ENCODE measurements at places on chromosomes 11 and 22. TPM values are rescaled to one million over a fixed set of nuclear protein-coding genes. Genes with fewer than 3 reads are reported as not detected.
A peak's percentile ranks its signal among the peaks of the same experiment; 100 is the strongest.

Gene HEPACAM
- 2.3 TPM for total RNA-seq

Gene SLC22A9
- total RNA-seq, result not detected

Gene SPON1
- 50.6 TPM for total RNA-seq

Gene ZNF408
- total RNA-seq, result 7.8 TPM

Gene SCUBE2
- total RNA-seq, result 7.7 TPM

Gene DLG2
- total RNA-seq, result 8.4 TPM

Gene SLC2A11
- total RNA-seq, result 20.3 TPM

Gene TMPRSS6
- not detected for total RNA-seq

DNA sequence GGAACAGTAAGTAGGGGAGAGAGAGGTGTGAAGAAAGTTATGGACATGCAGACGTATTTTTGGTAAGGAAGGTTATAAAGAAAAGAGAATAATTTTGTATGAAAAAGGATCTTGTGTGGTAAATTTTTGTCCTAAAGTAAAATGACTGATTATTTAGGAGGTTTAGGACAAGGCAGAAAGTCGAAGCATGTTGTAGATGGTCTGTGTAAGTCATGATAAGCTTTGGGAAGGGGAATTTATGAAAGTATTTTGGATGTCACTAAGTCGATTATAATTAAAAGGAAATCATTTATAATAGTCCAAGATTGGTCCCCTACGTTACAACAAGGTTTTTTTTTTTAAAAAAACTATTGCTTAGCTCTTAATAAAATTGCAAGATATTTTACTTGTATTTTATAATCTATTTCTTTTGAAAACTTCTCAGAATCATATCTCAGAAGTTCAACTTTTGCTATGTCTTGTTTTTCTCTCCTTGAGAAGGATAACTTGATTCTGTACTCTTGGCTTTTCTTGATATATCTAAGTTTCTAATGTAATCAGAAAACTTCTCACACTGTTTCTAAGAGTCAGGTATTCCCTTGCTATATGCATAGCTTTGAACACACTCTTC is 10.9 kb upstream of the CABP2 start:
- DNase-seq, result no peak

GRCh38 chr11:36345535-36346141 is 49.5 kb downstream of the PRR5L start:
- no peak for DNase-seq

GRCh38 chr11:19605520-19606371 is 106.9 kb upstream of the NAV2 start:
- DNase-seq, result no peak

DNA sequence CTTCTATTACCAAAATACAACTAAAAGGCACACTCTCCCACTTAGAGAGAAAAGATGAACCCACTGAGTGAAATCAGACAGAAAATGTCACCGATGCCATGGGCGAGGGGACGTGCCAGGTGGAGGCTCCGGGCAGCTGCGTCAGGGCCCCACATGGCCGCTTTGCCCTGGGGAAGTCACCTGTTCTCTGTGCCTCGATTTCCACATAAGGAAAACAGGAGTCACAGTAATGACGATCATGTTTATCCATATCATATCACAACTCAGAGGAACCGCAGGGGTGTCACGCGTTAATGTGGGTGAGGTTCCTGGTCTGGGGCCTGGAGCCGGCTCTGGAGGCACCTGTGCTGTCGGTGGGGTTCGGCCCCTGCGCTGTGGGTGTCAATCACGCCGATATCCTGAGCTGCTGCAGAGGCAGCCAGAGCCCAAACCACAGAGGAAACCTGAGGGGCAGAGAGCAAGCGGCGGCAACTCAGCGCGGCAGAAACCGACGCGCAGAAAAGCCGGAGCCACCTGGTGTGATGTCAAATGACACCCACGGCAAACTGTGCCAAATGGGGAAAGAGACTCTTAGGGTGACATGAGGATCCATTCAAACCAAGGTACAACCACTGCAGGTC is 243.7 kb downstream of the BRD1 start:
- no peak for DNase-seq

- no peak for DNase-seq
Observed at GRCh38 chr11:44976576-44976975, 25.9 kb upstream of the TP53I11 start.

DNA sequence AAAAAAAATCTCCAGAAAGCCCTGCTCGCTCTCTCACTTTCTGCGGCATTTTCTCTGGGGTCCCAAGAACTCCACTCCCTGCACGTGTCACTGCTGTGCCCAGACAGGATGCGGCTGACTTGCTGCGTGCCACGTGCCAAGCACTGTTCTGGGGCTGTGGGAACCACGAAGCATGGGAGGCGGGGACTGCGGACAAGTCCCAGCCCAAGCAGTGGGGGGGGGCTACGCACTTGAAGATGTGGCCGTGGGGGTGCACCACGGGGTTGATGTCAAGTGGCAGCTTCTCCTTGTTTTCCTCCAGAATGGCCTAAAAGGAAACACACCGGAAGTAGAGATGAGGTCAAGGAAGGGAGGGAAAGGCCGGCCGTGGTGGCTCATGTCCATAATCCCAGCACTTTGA is 10.8 kb downstream of the TTLL12 start:
- DNase-seq, result no peak

DNA sequence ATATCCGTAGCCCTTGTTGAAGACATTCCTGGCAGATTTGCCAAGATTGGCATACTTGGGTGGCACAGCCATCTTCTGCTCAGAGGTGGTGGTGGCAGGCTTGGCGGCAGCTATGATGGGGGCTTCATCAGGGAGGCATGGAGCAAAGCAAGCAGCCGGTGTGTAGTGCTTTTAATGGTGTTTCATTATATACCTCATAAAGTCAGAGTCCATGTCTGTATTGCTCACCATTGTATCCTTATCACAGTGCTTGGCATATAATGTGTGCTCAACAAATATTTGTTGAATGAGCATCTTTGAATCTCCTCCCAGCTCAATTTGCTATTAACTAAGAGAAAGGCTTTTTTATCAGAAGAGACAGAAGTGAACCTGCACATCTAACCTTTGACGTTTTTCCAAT is 7.8 kb upstream of the DNHD1 start:
- no peak for DNase-seq

GRCh38 chr11:17600316-17601255 is 53.5 kb downstream of the OTOG start:
- DNase-seq, result no peak

DNA sequence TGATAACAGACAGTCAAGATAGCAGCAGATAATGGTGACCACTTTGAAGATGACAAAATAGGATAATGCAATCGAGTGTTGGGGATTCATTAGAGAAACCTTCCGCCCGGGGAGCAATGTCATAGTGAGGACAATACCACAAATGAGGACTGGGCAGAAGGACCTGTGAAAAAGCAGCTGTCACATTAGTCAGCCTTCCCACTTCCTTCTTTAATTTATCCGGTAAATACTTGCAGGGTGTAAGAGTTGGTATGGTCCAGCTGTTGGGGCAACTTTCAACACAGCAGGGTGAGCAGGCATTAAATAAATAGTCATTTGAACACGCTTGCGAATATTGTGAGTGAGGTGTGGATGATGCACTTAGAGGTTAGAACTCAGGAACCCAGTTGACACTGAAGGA is 132.5 kb upstream of the KIRREL3 start:
- no peak for DNase-seq

DNA sequence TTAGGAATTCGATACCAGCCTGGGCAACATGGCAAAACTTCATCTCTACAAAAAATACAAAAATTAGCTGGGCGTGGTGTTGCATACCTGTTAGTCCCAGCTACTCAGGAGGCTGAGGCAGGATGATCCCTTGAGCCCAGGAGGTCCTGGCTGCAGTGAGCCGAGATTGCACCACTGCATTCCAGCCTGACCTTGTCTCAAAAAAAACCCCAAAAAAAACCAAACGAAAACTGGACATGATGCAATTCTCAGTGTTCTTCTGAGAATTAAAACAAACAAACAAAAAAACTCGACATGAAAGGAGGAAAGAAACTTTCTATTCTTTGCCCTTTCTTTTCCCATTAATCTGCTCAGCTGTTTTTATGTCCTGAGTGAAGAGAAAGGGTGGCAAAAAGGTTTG is 7.4 kb downstream of the MED17 start:
- peak; percentile 20 for DNase-seq

- DNase-seq, result no peak
Observed at GRCh38 chr11:128501008-128501407, 86.3 kb downstream of the ETS1 start.

DNA sequence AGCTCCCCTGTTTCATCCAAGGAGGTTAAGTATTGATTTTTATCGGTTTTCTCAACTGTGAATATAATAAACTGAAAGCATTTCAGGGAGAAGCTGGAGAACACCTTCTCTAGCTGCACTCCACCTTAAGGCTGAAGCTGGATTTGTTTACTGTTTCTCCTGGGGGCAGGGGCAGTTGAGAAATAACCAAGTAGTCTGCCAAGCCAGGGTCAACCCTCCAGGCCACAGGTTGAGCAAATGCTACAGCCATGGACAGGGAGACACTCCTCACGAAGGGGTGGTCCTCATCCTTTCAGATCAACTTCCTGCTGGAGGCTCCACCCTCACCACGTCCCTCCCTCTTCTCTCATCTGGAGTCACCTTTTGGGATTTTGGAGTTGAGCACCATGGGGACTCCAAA is at the start of gene TTC36:
TSS of gene TTC36 (plus strand) at position 366 of the 400 bp plus-strand sequence. CDS start at position 387, 21 bp downstream.
- DNase-seq, result no peak

DNA sequence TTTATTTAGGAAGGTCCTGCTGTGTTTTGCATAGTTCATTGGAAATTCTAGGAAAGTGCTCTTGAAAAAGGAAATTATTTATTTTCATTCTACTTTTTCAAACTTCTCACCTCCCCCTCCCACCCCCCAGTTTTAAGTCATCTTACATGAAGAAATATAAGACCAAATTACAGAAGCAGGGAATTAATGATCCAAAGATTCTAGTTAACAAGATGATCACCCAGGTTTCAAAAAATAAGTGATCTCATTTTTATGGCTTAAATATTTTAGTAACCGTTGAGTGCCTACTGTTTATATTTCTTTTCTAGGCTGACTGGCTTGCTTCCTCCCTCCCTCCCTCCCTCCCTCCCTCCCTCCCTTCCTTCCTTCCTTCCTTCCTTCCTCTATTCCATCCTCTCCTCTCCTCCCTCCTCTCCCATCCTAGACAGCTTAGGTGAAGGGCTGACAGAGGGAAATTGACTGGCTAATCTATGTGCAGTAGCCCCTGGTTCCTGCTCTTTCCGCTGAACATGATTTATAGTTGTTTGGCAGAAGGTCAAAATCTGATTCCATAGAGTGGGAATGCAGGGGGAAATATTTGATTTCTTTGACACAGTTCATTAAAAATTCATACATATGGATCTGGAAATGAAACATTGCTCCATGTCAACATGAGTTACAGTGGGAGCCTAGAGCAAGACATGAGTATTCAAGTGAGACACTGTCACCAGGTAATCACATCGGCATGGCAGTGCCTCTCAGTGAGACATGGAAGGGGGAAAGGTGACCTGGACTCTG is 123.4 kb downstream of the COMMD9 start:
- DNase-seq, result no peak

GRCh38 chr22:19519041-19519926 is 4.9 kb downstream of the CLDN5 start:
- no peak for DNase-seq

DNA sequence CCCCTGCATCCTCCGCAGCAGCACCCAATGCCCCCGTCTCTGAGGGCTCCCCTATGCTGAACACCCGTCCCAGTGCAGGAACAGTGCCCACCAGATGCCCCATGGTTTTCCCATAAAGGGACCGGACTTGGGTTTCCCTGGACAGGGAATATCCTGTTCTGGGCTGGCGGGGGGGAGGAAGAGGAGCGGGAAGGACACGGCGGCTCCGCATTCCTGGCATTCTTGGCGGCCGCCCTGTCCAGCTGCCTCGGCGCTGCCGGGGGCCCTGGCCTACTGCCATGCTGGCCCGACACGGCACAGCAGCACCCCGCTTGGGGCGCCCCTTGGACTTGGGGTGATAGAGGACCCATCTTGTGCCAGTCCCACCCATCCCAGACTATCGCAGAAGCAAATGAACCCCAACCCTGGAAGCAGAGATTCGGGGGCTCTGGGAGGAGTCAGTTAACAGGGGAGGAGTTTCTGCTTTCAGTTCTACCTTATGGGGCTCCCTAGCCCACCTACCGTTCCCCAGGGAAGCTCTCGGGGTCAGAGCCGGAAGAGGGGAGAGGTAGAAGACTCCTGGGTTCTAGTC is 23.7 kb upstream of the CBX7 start:
- peak; percentile 87 for DNase-seq

GRCh38 chr11:91871791-91872190 is 352.8 kb upstream of the FAT3 start:
- no peak for DNase-seq

GRCh38 chr11:289712-290620 is 1.0 kb downstream of the PGGHG start:
- DNase-seq, result no peak

DNA sequence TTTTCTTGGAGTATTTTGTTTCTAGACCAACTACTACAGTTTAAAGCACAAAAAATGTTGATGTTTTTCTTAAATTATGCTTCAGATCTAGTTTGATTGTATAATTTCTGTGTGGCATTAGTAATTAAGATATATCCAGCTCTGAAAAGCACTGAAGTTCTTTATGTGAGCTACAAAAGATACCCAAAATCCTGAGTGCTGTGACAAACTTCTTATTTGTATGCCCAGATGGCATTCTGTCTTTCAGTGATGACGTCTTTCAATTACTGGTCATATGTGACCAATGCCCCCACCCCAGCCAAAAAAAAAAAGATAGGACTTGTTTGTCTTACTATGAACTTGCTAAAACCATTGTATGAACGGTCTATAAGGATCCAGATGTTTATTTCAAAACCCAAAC is 51.3 kb downstream of the BIRC2 start:
- no peak for DNase-seq

DNA sequence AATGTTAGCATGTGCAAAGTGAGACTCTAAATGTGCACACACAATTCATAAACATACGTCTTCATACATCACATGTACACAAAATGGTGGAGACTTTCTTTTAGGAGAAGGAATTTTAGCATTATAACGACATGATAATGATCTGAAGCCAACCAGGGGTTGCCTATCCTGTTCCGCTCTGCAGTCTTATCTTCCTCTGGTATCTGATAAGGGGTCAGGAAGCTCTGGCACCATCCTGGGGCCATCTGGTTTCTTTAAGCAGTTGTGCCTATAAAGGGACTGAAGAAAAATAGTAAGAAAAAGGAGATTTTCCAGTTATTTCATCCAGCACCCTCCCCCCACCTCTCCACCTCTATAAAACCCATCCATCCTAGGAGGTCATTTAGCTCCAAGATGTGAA is 5.8 kb upstream of the NUP50 start:
- peak; percentile 24 for DNase-seq

DNA sequence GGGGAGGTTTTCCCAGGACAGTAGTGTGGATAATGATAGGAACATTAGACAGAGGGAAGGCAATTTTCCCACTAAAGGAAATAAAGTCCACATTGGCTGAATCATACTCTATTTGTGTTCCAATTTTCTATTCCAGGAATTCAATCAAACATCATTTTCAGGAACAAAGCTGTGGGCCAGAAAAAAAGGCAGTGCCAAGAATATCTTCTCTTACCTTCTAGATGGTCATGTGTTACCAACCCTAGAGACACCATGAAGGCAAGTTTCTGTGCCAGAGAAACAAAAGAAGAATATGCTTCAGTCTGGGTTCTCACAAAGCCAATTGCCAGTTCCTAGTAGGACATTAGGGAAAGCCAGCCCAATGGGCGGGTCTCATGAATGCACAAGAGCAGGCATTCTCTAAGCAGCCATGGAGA is 27.5 kb downstream of the LARGE2 start:
- DNase-seq, result no peak

- DNase-seq, result no peak
Observed at GRCh38 chr11:25435197-25435596, 896.7 kb upstream of the ANO3 start.
